Epithelial cell of proximal tubule (primary cell): ENCODE measurements at places on chromosomes 2 and 18.

DNA sequence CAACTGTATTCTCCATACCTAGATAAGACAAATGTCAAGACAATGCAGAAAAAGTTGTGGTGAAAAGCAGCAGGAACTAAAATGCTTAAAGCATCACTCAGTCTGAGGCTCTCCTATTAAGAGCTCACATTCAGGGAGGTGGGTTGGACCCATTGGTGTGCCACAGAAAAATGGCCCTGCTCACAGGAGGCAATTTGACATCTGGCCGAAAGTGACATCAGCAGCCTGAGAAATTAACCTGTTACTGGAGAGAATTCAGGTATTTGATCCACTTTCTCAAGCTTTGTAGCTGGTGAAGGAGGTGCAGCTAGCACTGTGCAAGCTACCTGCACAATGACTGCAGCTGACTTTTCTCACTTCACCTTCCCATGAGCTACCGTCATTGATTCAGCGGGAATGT, 86.0 kb downstream of the TMEM247 start:
- no peak for DNase-seq

DNA sequence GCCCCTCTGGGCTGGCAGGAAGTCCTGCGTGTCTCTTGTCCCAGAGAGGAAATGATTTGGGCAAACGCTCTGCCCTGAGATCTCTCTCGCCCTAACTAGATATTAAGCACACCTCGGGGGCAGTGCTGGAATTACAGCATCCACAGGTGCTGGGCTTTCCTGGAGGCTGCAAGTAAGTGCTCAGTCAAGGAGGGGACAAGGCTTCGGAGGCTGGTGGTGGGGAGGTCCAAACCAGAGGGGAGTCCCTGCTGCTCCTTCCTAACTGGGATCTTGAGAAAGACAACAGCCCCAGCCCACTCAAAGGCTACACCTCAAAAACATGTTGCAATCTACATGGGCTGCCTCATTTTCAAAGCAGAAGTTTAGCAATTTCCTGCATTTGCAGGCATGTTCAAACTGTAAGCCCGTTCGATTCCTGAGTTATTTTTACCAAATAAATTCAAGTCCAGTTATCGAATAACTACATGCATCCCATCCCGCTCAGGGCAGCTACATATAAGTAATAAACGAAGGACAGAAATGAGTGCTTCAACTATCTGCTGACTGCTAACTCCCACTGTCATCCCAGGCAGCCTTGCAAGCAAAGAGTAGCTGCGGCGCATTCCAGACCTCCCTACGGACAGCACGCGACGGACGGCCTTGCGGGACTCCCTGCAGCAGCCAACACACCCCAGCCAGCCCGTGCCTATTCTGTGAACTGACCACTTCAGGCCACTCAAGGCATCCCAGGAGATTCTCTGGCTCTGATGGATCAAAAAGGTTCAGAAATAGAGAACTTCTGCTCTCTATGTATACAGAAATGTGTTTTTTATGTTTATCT, 27.5 kb downstream of the ZNF516 start:
- no peak for DNase-seq

GRCh38 chr2:70748002-70748784, 19.8 kb downstream of the ADD2 start:
- DNase-seq: no peak

GRCh38 chr2:218344090-218344754, 12.4 kb upstream of the CATIP start:
- peak; percentile 86 for DNase-seq
